ENCODE measurements at places on chromosomes 12 and 14.

DNA sequence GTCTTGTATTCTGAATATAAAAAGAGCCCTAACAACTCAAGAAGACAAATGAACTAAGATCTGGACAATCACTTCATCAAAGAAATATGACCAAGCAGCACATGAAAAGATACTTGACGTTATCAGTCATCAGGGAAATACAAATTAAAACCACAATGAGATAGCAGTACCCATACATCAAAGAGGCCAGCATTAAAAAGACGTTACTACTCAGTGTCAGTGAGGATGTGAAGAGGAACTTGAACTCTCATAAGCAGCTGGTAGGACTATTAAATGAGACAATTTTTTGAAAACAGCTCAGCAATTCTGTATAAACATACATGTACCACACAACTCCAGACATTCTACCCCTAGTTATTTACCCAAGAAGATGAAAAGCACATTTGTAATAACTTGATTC is 55.9 kb downstream of the FERMT2 start:
- DNase-seq = no peak
- H3K4me1 ChIP-seq = no peaks in the 10 kb centered on the region
- H3K27me3 ChIP-seq = no peaks in the 10 kb centered on the region
- H3K36me3 ChIP-seq = peaks cover 5% of the 10 kb centered on the region

DNA sequence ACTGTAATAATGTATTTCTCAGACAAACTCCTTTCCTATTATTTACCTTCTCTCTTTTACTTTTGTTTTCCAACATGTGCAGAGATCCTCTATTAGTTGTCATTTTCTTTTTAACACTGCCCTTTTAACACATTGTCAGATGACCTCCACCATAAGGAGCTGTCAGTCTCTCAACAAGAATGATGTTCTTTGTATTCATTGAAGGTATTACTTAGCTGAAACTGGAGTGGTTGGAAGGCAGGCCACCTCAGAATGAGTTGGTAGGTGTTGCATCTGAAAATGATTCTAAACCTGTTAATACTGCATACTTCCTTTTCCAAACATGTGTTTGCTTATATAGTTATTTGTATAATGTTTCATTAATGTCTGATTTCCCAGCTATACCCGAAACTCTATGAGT is 16.9 kb downstream of the TMEM117 start:
- H3K4me1 ChIP-seq = no peaks in the 10 kb centered on the region
- H3K4me3 ChIP-seq = no peak overlapping the region

GRCh38 chr14:96108061-96108795 is 69.1 kb downstream of the C14orf132 start:
- no peak for DNase-seq
- H3K4me1 ChIP-seq = no peaks in the 10 kb centered on the region
- no peak overlapping the region for H3K4me3 ChIP-seq
- H3K27ac ChIP-seq = no peak overlapping the region

DNA sequence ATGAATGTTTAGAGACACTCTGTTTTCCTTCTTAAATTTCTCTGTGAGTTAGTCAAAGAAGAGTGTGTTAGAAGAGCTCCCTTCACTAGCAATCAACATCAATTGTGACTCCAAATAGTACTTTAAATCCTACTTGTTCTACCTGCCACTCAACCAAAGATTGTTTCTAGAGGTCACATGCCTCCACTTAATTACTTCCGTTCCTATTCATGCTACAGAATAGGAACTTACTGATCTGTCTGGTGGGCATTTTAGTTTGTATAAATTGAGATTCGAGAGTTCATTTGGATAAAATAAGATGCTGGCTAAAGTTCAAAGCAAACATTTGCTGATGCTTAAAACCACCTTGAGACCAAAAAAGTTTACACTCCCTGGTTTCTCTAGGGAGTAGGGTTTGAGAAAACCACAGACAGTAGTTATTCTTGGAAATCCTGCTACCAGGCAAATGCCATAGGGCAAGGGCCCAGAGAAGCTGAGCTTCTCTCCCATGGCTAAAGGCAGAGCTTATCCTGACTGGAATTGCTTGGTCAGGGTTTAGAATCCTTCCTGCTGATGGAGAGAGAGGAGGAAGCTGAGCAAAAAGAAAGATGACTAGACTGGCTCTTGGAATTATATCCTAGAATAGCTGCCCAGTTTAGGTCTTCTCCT is 389.6 kb upstream of the ATP2B1 start:
- peaks cover 44% of the 10 kb centered on the region for H3K4me1 ChIP-seq
- no peak overlapping the region for H3K4me3 ChIP-seq
- peak overlapping the region; percentile 76 for H3K27ac ChIP-seq
- H3K27me3 ChIP-seq = no peaks in the 10 kb centered on the region
- DNase-seq = peak; percentile 52
- H3K36me3 ChIP-seq = no peaks in the 10 kb centered on the region

DNA sequence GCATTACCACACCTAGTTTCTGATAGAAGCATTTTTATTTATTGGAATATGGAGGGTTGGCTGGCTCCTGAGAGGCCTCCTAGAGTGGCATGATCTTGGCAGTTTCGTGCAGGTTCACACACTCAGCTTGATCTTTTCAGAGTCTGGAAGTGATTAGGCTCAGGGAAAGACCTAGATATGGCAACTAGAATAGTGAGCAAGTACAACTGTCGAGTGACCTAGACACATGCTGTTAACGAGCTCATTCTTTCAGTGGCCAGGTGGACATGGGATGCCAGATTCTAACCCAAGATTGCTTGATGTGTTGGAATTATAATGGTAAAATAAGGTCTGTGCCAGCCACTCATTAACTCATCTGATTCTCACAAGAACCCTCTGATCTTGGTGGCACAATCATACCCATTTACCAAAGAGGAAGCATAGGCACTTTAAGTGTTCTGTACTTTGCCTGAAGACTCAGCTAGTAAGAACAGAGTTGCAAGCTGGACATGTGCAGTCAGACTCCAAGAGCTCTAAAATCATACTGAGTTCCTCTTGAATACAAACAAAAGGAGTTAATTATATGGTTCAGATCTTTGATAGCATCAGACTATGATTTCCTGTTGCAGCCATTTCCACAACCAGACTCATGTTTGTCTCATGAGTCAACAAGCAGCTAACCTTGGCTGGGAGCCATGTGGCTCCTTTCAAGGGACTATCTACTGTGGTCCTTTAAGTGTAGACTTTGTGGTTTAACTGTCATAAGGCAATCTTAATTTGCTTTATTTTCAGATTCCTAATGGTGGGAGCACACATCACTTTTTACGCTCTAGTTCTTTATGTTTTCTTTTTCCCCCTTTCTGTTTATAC is 144.2 kb downstream of the PLEKHA5 start:
- H3K4me1 ChIP-seq = peaks cover 14% of the 10 kb centered on the region
- no peak for DNase-seq
- H3K27me3 ChIP-seq = no peaks in the 10 kb centered on the region
- H3K36me3 ChIP-seq = peaks cover 8% of the 10 kb centered on the region

- H3K27ac ChIP-seq = no peak overlapping the region
- H3K4me1 ChIP-seq = peaks cover 46% of the 10 kb centered on the region
- H3K4me3 ChIP-seq = no peak overlapping the region
Observed at GRCh38 chr14:36583242-36583892, 953 bp upstream of the NKX2-8 start.

DNA sequence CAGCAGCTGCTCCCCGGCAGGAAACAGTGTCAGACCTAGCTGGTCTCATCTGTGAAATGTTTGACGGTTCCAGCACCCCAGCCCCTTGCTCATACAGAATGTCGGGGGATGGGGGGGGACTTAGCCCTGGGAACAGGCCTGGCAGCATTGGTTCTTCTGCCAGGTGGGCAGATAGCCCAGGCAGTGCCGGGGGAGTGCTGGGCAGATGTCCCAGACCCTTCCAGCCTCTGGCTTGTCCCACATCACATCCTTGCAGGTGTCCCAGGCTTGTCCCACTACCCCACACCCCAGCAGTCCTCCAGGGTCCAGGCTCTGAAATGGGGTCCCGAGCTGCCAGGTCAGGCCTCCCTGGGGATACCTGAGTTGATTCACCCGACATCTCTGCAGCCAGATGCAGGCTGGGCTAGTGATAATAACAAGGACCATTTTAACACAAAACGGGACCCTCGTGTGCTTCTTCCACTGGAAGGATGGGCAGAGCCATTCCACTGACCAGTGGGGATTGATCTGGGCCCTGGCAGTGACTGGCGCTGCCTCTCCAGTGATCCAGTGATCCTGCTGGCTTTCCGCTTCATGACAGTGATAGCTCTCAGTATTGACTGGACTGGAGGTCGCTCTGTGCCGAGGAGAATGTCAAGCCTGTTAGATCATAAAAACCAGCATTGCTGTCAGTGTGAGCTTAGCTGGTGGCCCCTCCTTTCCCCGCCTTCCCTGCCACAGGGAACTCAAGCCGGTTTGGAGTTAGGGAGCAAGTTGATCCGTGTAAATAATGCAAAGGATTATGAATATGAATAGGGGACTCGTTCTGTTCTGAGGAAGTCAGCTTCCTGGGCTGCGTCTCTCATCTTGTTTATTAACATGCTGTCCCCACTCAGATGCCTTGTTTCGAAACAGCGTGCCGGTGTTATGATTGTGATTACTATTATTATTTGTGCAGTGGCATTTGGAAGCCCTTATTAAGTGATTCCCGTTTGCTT is 180.6 kb downstream of the AACS start:
- H3K4me1 ChIP-seq = peaks cover 8% of the 10 kb centered on the region
- no peaks in the 10 kb centered on the region for H3K27me3 ChIP-seq
- H3K36me3 ChIP-seq = no peaks in the 10 kb centered on the region
- H3K27ac ChIP-seq = no peak overlapping the region
- DNase-seq = no peak
- H3K4me3 ChIP-seq = no peak overlapping the region

DNA sequence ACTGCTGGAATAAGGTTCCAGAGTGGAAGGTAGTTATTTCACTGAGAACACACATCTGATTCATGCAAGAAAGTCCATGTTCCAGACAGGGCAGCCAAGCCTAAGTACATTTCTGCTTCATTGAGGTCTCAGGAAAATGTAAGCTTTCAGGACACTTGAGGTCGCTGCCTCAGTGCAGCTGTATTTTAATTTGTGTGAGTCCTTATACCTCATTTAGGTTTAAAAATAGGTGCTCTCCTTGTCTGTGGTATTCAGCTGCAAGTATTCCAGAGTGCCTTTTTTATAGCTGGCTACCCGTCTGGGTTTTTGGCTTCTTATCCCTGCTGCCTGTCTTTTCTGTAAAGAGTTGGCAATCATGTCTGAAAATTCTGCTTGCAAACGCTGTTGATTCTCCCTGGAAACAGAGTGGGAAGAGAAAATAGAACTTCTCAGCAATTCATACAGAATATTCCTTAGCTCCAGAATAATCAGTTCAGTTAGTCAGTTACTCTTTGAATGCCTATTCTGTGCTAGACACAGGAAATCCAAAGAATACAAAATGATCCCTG is 45.3 kb upstream of the PLBD1 start:
- no peaks in the 10 kb centered on the region for H3K36me3 ChIP-seq
- no peaks in the 10 kb centered on the region for H3K27me3 ChIP-seq
- no peak overlapping the region for H3K27ac ChIP-seq
- DNase-seq = no peak

- no peak overlapping the region for H3K27ac ChIP-seq
- H3K36me3 ChIP-seq = no peaks in the 10 kb centered on the region
- DNase-seq = no peak
- peaks cover 5% of the 10 kb centered on the region for H3K4me1 ChIP-seq
- no peak overlapping the region for H3K4me3 ChIP-seq
- H3K27me3 ChIP-seq = no peaks in the 10 kb centered on the region
Observed at GRCh38 chr14:56720703-56721460, 89.4 kb downstream of the OTX2 start.

DNA sequence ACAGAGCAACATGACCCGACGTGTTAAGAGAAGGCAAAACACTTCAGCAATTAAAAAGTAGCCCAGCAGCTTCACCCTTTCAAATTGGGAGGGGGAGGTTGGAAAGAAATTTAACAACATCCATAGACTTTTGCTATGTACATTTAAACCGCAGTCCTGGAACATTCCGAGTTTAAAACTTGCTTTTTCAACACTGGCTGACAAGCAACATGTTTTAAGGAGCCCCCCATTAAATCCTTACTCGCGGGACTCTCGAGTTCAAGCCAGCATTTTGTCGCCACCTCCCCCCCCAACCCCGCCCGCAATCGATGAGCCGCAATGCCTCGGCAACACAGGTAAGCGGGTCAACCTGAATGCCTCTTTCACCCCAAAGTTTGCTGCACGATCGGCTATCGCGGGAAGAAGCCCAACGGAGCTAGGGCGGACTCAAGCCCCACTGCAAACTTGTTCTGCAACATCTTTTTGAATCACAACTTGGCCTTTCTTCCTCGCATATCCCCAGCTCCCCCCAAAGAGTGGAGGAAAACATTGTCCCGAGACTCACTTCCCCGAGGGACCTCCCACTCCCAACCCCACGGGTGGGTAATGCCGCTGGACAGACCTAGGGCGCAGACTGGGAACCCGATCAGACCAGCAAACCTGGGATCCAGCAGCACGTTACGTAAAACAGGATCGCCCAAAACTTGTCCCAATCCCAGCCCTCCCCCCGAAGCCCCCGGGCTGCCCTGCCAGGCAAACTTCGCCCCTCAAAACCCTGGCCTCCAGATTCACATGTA is 777 bp downstream of the ZFP36L1 start:
- peaks cover 12% of the 10 kb centered on the region for H3K36me3 ChIP-seq
- H3K27me3 ChIP-seq = no peaks in the 10 kb centered on the region
- H3K4me3 ChIP-seq = peak overlapping the region; percentile 94
- H3K4me1 ChIP-seq = peaks cover 37% of the 10 kb centered on the region

DNA sequence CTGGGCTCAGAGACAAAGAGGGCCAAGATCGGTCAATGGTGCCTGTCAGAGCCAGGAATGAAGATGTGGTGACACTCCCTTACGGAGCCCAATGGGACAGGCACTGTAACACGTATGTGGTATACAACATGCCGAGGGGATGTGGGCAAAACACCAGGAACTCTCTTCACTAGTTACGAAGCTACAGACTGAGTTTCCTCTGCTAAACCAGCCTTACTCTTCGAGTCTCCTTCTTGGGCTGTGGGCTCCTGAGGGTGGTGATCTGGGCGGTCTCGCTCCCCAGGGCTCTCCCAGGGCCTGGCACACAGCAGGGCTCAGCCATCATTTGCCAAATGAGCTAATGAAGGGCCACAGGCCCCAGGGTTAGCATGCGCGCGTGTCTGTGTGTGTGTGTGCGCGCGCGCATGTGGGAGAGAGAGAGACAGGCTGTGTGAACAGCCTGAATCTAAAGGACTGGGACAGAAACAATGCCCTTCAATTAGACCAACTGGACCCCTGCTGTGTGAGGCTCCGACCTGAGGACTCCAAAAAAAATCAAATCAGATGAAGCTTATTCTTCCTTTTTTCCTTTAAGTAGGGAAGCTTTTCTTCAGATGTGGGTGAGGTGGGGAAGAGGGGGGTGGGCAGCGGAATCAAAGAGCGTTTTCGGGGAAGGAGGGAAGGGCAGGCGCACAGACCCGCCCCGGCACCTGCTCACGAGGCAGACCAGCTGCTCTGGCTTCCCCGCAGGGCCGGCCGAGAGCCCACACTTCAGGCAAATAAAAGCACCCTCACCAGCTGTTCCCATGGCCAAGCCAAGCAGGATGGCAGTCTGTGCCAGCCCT is 42.5 kb downstream of the CCDC88C start:
- no peaks in the 10 kb centered on the region for H3K27me3 ChIP-seq
- H3K27ac ChIP-seq = peak overlapping the region; percentile 91
- H3K4me3 ChIP-seq = no peak overlapping the region

Measured in neural progenitor cell (in vitro differentiated cells).